ENCODE measurements at places on chromosomes 5 and 9.

- peak; percentile 15 for DNase-seq
Observed at GRCh38 chr5:163384669-163385068, 52.7 kb upstream of the CCNG1 start.

GRCh38 chr9:104961238-104961637 is 33.3 kb upstream of the ABCA1 start:
- no peak for DNase-seq

DNA sequence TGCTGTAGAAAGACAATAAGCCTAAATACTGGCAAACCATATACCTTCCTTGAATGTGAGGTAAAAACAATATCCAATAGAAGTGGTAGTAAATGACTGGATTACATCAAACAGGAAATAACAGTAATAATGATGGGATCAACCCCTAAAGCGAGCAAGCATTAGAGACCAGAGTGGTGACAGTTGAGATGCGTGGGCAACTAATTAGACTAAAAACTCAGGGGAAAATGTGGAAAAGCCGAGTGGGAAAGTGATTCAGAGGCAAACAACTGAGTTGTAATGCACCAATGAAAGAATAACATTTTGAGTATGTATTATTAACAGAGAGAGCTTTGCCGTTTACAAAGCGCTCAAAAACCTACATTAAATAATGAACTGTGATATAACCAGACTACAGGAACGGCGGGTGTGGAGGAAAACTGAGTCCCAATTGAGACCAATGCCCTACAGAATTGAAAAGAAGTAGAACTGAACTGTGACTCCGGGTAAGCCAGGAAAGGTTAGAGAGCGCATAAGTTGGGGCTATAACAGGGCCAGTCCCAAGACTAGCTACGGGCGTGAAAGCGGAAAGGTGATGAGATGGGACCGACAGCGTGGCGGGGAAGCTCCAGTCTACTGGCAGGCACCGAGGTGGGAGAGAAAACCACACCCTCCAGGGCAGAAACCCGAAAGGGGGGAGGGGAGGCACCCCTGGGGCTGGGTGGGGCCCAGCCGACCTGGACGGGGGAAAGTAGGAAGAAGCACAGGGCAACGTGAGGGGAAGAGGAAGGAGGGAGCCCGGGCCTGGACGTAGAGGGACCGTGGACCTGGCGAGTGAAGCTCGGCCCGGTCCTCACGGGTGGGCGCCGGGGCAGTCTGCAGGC is 592 bp downstream of the UBAP2 start:
- no peak for DNase-seq

- no peak for DNase-seq
Observed at GRCh38 chr5:115452083-115452482, 92.5 kb downstream of the FEM1C start.

- DNase-seq: peak; percentile 36
Observed at GRCh38 chr5:154756009-154756867, 1.1 kb downstream of the LARP1 start.

- DNase-seq: no peak
Observed at GRCh38 chr5:156693113-156693512, 157.0 kb upstream of the PPP1R2B start.

DNA sequence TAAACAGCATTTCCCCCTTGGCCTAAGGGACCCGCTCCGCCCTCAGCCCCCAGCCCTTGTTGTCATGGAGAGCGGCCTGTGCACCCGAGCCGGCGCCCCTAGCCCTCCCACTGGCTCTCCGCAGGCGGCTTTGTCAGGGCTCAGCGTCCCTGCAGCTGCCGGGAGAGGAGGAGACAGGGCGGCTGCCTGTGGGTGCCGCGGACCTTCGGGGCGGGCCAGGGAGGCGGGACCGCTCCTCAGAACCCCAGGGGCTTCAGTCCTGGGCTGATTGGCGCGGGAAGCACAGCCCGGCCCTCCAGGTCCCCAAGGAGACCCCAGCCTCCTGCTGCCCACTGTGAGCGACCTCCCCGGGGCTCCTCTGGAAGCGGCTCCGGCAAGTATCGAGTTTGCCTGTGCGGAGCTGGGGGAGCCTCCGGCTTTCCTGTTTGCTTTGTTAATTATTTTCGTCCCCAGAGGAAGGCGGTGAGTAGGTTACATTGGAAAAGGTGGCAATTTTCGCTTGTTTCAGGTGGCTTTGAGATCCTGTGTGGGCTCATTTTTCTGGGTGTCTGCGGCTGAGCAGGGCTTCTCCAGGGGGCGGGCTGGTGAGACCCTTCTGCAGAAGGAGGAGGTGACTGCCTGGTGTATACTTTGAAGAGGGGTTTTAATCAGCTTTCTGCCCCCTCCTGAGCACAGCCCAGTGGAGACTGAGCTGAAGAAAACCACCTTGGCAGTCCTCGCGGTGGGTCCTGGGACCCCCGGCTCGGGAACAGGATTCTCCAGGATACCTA is at the start of gene FGD3:
FGD3 (plus strand) TSS at position 256 of the 770 bp plus-strand sequence. CDS start 28,734 bp downstream, outside the sequence.
- no peak for DNase-seq

DNA sequence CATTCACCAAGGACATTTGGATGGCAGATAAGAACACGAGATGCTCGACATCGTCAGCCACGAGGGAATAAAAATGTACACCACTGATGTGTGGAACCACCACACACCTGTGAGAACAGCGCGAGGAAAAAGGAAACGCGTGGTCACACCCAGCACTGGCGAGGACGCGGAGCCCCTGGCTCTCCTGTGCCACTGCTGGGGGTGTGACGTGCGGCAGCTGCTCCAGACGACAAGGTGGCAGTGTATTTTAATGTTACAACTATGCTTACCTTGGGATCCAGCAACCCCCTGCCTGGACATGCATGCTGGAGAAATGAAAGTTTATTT is 13.6 kb upstream of the CEP72 start:
- DNase-seq: no peak

DNA sequence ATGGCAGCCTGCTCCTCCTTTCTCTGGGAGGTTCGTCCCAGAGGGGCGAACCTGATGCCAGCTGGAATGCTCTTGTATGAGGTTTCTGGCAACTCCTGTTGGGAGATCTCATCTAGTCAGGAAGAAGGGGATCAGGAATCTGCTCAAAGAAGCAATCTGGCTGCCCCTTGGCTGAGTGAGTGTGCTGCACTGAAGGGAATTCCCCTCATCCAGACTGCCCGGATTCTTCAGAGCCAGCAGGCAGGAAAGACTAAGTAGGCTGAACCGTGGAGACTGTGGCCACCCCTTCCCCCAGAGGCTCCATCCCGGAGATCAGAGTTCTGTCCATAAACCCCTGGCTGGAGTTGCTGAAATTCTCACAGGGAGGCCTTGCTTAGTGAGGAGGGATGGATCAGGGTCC is 476.0 kb downstream of the CSNK1G3 start:
- DNase-seq: no peak

DNA sequence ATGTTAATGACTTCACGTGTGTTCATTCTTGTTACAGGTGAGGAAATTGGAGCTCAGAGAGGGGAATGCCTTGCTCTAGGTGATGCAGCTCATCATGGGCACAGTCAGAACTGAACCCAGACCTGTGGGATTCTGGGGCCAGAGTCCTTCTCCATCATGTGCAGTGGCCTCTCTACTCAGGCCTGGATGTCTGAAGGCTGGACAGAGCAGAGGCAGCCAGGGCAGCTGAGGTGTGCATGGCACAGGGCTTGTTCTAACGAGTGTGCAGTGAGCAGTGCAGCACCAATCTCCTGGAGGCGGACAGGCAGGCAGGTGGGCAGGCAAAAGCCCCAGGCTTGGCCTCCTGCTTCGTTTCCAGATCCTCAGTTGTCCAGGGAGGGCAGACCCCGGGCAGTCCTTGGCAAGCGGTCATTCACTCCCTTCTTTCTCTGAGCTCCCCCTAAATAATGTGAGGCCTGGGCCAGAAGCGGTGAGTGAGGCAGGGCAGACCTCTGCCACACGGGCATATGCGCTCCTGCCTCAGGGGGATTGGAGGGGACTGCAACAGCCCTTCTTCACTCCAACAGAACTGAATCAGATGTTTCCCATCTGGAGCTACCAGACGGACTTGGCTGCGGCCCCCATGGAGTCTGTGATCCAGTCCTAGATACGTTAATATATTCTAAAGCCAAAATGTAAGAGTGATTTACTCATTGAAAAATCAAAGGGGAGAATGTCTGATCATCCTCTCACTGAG is 68.7 kb upstream of the FSTL4 start:
- DNase-seq: no peak

- DNase-seq: no peak
Observed at GRCh38 chr5:129830288-129830687, 74.0 kb upstream of the CHSY3 start.

- DNase-seq: no peak
Observed at GRCh38 chr9:79213417-79214125, 358.2 kb upstream of the TLE4 start.

DNA sequence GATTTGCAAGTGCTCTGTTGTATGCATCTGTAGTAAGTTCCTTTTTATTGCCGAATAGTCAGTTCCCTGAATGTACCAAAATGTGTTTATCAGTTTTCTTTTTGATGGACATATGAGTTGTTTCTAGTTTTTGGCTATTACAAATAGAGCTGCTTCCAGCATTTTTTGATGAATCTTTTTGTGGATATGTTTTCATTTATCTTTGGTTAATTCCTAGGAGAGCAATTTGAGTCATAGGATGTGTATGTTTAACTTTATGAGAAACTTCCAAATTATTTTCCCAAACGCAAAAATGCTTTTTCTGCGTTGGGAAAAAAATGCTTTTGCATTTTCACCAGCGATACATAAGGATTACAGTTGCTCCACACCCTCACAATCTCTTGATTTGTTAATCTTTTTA is 287.7 kb downstream of the FER start:
- DNase-seq: no peak

GRCh38 chr5:94407023-94407422 is 211.4 kb downstream of the KIAA0825 start:
- DNase-seq: no peak

GRCh38 chr5:150394131-150394530 is 18.6 kb downstream of the CD74 start:
- DNase-seq: no peak

GRCh38 chr9:125434986-125435775 is 173.6 kb downstream of the GAPVD1 start:
- no peak for DNase-seq

- no peak for DNase-seq
Observed at GRCh38 chr9:76310577-76310976, 83.6 kb downstream of the RFK start.

GRCh38 chr9:124399323-124399967 is 15.8 kb downstream of the PSMB7 start:
- DNase-seq: no peak

DNA sequence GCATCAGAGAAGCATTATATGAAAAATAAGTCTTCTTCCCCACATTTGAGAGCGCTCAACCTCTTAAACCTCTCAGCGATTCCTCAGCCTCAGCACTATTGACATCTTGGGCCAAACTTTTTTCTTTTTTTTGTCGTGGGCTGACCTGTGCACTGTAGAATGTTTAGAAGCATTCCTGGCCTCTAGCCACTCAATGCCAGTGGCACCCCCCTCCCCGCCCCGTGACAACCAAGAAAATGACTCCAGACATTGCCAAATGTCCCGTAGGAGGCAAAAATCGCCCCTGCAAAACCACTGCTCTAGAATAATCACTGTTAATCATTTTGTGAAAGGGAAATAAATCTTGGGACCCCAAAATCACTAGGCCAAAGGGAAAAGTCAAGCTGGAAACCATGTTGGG is 129.1 kb upstream of the BOD1 start:
- no peak for DNase-seq

DNA sequence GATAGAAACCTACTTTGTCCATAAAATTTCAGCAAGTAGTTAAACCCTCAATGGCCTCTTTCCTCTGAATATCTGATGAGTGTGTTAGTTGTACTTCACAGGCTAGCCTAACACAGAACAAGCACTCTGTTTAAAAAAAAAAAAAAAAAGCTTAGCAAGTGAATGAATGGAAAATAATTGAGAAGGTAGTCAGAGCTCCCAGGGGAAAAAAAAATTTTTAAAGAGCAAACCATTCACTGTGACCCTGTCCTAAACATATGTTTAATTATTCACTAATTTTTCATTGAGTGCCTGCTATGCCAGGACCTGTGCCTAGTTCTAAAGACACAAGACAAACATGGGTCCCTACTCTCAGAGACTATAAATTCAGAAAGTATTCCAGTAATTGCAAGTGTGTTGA is 69.3 kb downstream of the SH3RF2 start:
- DNase-seq: no peak

- DNase-seq: no peak
Observed at GRCh38 chr9:23663536-23663935, 162.5 kb downstream of the ELAVL2 start.

DNA sequence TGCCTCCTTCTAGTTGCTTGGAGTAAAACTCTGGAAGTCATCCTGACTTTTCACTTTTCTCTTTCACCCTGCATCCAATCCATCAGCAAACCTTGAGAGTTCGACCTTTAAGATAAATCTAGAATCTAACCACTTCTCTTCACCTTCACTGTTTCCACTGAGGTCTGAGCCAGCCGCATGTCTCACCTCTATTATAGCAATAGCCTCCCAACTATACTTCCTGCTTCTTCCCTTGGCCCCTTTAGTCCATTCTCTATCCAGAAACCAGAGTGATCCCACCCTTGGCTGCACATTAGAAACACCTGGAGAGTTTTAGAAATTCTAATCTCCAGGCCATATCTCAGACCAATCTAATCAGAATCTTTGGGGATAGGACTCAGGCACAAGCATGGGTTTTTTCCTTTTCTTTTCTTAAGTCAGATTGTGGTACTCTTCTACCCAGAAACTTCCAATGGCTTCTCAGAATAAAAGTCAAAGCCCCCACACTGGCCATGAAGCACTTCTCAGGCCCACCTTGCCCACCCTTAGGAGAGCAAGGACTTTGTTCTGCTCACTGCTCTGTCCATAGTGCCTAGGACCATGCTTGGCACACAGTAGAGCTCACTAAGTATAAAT is 33.1 kb downstream of the MFAP3 start:
- no peak for DNase-seq

- peak; percentile 2 for DNase-seq
Observed at GRCh38 chr5:2451100-2451499, 300.4 kb downstream of the IRX2 start.

GRCh38 chr9:4838189-4838546 is 45.4 kb downstream of the RCL1 start:
- no peak for DNase-seq

GRCh38 chr5:157555037-157555640 is 20.4 kb downstream of the ADAM19 start:
- no peak for DNase-seq

DNA sequence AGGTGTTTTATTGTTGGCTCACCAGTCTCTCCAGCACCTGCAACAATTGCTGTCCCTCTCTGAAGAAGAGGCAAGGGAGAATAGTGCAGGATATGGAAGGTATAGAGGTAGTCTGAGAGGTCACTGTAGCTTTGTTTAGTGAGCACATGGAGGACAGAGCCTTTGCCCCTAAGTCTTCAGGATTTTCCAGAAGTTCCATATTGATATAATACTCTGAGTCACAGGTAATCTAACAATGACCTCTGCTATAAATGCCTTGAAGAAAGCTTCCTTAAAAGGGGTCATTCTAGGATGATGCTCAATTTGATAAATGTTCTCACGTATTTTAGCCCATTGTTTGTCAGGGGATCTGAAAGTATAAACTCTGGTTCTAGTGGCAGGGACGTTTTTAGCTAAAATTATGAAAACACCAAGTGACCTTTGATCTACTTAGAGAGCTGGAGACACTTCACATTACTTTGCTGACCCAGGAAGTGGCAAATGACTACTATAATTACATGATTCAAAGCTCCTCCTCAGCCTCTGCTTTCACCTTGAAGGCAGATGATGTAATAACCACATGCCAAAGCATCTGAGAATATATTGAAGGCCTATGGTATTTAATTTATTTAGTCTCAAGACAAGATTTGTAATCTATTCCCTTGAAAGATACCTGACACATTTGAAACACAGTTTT is 366.9 kb upstream of the NUDT12 start:
- peak; percentile 47 for DNase-seq
